ENCODE measurements at places on chromosomes 7 and 10. TPM values are rescaled to one million over a fixed set of nuclear protein-coding genes. Genes with fewer than 3 reads are reported as not detected.

The EPC1 gene
- 15.0 TPM for total RNA-seq

- no peak for ATAC-seq
Observed at GRCh38 chr7:112515989-112516388, 35.2 kb downstream of the LSMEM1 start.

GRCh38 chr10:72353028-72353964 is 1.4 kb downstream of the DNAJB12 start:
- ATAC-seq = no peak

The PI4K2A gene
- total RNA-seq = 13.0 TPM

The PLEKHS1 gene
- total RNA-seq = 1.0 TPM

The DLX6 gene
- total RNA-seq = not detected

All from esophagus mucosa (tissue), 1 donor.